ENCODE measurements at places on chromosomes 3 and 15. TPM values are rescaled to one million over a fixed set of nuclear protein-coding genes. Genes with fewer than 3 reads are reported as not detected.

DNA sequence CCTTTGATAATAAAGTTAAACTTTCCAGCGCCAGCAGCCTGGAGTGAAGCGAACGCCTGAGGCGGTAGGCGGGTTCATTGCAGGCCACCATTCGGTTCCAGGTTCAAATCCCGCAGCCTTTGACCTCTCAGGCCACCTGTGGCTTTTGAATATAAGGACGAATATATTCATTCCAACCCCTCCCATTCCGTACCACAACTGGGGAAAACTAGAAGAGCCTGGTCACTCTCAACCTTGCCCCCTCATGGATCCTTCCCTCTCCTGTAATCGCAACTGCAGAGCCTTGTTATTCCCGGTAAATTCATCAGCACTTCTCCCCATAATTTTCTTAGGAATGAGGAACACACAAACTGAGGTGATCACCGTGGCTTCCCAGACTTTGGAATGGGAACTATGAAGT, 35.2 kb downstream of the ZIC4 start:
- H3K27me3 ChIP-seq = peaks cover 80% of the 10 kb centered on the region
- H3K36me3 ChIP-seq = no peaks in the 10 kb centered on the region
- H3K27ac ChIP-seq = no peak overlapping the region
- no peak overlapping the region for H3K4me3 ChIP-seq
- DNase-seq = no peak

GRCh38 chr3:58514405-58514804, 22.5 kb downstream of the KCTD6 start:
- DNase-seq = no peak
- H3K4me3 ChIP-seq = no peak overlapping the region
- no peaks in the 10 kb centered on the region for H3K36me3 ChIP-seq
- H3K27ac ChIP-seq = no peak overlapping the region

DNA sequence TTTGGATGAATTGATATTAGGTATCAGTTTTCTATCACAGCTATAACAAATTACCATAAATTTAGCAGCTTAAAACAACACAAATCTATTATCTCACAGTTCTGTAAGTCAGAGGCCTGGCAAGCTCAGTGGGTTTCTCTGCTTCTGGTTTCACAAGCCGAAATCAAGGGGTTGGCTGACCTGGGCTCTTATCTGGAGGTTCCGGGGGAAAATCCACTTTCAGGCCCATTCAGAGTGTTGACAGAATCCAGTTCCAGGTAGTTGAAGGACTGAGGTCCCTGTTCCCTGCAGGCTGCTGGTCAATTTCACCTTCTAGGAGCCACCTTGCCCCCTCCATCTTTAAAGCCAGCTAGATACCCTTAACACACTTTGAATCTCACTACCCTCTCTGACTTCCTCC, 11.1 kb upstream of the HHATL start:
- H3K4me1 ChIP-seq = no peaks in the 10 kb centered on the region
- DNase-seq = no peak
- no peak overlapping the region for H3K4me3 ChIP-seq
- no peak overlapping the region for H3K27ac ChIP-seq
- H3K27me3 ChIP-seq = peaks cover 9% of the 10 kb centered on the region
- H3K36me3 ChIP-seq = no peaks in the 10 kb centered on the region

GRCh38 chr15:65006876-65007275, 17.2 kb upstream of the SPG21 start:
- no peak overlapping the region for H3K4me3 ChIP-seq
- no peaks in the 10 kb centered on the region for H3K27me3 ChIP-seq
- H3K27ac ChIP-seq = no peak overlapping the region

- H3K27ac ChIP-seq = no peak overlapping the region
- no peaks in the 10 kb centered on the region for H3K27me3 ChIP-seq
- no peaks in the 10 kb centered on the region for H3K36me3 ChIP-seq
- no peak for DNase-seq
Measured at GRCh38 chr15:73344056-73344455, 24.7 kb downstream of the HCN4 start.

- no peak overlapping the region for H3K4me3 ChIP-seq
- peaks cover 3% of the 10 kb centered on the region for H3K27me3 ChIP-seq
- H3K4me1 ChIP-seq = no peaks in the 10 kb centered on the region
- H3K36me3 ChIP-seq = no peaks in the 10 kb centered on the region
- no peak overlapping the region for H3K27ac ChIP-seq
Measured at GRCh38 chr3:46578973-46579755, 13.1 kb upstream of the LRRC2 start.

GRCh38 chr3:181344331-181344730, 354.8 kb upstream of the DNAJC19 start:
- H3K4me1 ChIP-seq = no peaks in the 10 kb centered on the region
- H3K4me3 ChIP-seq = no peak overlapping the region
- H3K36me3 ChIP-seq = no peaks in the 10 kb centered on the region
- no peaks in the 10 kb centered on the region for H3K27me3 ChIP-seq
- no peak overlapping the region for H3K27ac ChIP-seq

GRCh38 chr3:197542741-197543454, 12.9 kb downstream of the BDH1 start:
- H3K36me3 ChIP-seq = peaks cover 50% of the 10 kb centered on the region
- no peaks in the 10 kb centered on the region for H3K27me3 ChIP-seq
- no peak for DNase-seq
- H3K4me1 ChIP-seq = peaks cover 9% of the 10 kb centered on the region

GRCh38 chr3:188256758-188257157, 102.8 kb downstream of the LPP start:
- no peak for DNase-seq
- H3K36me3 ChIP-seq = peaks cover 2% of the 10 kb centered on the region
- H3K4me1 ChIP-seq = peaks cover 19% of the 10 kb centered on the region
- H3K27me3 ChIP-seq = no peaks in the 10 kb centered on the region
- no peak overlapping the region for H3K4me3 ChIP-seq

GRCh38 chr15:47726399-47726823, 9.1 kb downstream of the SEMA6D start:
- no peaks in the 10 kb centered on the region for H3K36me3 ChIP-seq
- no peaks in the 10 kb centered on the region for H3K27me3 ChIP-seq
- H3K27ac ChIP-seq = no peak overlapping the region
- no peaks in the 10 kb centered on the region for H3K4me1 ChIP-seq
- H3K4me3 ChIP-seq = no peak overlapping the region
- no peak for DNase-seq

- H3K36me3 ChIP-seq = no peaks in the 10 kb centered on the region
- no peaks in the 10 kb centered on the region for H3K4me1 ChIP-seq
- no peak overlapping the region for H3K27ac ChIP-seq
- no peak overlapping the region for H3K4me3 ChIP-seq
Measured at GRCh38 chr3:13515786-13516759, 32.9 kb upstream of the FBLN2 start.

DNA sequence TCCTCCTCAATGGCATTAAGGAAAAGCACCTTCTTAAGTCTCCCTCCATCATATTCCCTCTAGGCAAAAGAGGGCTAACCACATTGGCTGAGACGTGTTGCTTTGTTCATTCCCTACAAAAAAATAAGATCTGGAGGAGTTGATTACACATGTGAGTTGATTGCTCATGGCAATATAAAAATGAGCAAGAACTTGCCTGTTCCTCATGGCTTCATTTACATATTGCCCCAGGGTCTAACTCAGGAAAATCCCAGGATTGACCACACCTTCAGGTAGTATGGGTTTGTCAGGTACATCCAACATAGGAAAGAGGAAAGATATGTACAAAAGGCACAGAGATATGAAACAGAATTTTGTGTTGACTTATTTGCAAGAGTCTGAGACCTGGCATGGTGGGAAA, 35.5 kb downstream of the NFKBIZ start:
- no peak for DNase-seq
- H3K4me1 ChIP-seq = no peaks in the 10 kb centered on the region
- no peak overlapping the region for H3K27ac ChIP-seq
- H3K27me3 ChIP-seq = no peaks in the 10 kb centered on the region
- no peaks in the 10 kb centered on the region for H3K36me3 ChIP-seq
- no peak overlapping the region for H3K4me3 ChIP-seq

DNA sequence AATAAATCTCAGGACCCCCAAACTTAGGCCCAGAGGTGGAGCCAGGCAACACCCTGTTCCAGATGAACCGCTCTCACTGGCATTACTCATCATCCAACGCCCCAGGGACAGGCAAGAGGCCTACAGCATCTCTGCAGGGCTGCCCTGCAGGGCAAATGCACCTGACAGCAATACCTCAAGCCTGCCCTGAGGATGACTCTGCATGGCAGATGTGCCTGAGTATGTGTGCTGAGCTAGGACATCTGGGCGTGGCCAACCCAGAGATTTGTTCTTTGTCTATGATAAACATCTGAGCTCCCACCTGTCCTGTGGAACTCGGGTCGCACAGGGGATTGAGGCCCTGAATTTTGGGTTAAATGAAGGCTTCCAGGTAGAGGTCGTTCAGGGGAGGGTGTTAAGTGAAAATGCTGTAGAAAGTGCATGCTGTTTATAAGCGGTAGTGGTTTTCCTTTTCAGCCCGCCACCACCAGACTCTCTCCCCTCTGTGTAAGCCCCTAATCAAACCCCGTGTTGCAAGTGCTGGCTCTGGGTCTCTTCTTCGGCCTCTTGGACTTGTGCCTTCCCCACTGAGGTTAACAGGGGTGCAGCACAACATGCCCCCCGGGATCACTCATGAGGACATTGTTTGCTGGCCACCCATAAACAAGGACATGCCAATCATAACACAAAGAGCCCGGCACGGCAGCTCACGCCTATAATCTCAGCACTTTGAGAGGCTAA, 92.3 kb downstream of the ATP10A start:
- no peaks in the 10 kb centered on the region for H3K27me3 ChIP-seq
- H3K36me3 ChIP-seq = no peaks in the 10 kb centered on the region
- no peak overlapping the region for H3K27ac ChIP-seq
- no peak for DNase-seq
- H3K4me1 ChIP-seq = no peaks in the 10 kb centered on the region
- H3K4me3 ChIP-seq = no peak overlapping the region

GRCh38 chr3:71384388-71384787, 199.1 kb downstream of the FOXP1 start:
- no peak for DNase-seq
- no peaks in the 10 kb centered on the region for H3K27me3 ChIP-seq
- no peaks in the 10 kb centered on the region for H3K36me3 ChIP-seq
- peaks cover 19% of the 10 kb centered on the region for H3K4me1 ChIP-seq

GRCh38 chr15:83919978-83920510, 266.1 kb downstream of the ADAMTSL3 start:
- no peaks in the 10 kb centered on the region for H3K27me3 ChIP-seq
- H3K4me3 ChIP-seq = no peak overlapping the region
- DNase-seq = no peak
- no peak overlapping the region for H3K27ac ChIP-seq
- no peaks in the 10 kb centered on the region for H3K36me3 ChIP-seq

GRCh38 chr3:126935756-126936509, 47.0 kb upstream of the PLXNA1 start:
- no peak overlapping the region for H3K27ac ChIP-seq
- no peaks in the 10 kb centered on the region for H3K36me3 ChIP-seq
- no peaks in the 10 kb centered on the region for H3K27me3 ChIP-seq
- H3K4me1 ChIP-seq = peaks cover 3% of the 10 kb centered on the region
- DNase-seq = no peak
- H3K4me3 ChIP-seq = no peak overlapping the region

DNA sequence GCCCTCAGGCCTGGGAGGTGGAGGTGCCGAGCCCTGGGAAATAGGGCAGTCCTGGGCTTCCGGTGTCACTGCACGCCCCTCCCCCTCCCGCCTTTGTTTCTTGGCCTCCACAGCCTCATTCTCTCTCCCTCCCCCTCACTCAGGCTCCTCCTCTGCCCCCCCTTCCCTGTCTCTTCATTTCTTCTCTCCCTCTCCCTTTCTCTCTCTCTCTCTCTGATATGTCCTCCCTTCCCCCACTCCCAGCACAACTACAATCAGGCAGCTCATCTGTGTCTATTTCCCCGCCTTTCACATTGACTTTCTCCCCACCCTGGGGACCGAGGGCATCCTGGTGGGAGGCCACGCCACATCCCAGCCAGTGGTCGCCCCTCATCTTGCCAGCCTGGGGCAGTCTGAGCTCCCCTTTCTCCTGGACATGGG, 40.2 kb downstream of the IDH2 start:
- H3K4me3 ChIP-seq = no peak overlapping the region
- H3K36me3 ChIP-seq = peaks cover 4% of the 10 kb centered on the region
- no peaks in the 10 kb centered on the region for H3K27me3 ChIP-seq
- DNase-seq = peak; percentile 87

DNA sequence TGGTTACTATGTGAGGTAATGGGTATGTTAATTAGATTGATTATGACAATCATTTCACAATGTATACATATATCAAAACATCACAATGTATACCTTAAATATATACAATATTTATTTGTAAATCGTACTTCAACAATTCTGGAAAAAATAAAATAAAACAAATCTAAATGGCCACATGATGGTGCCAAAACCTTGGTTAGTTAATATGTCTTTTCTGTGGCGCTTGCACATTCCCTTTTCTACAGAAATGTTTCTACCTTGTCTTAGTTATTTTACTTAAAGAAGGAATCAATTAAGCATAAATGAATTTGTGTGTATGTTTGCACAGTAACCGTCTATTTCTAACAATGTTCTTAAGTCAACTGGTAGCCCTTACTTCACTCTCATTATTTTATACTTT, 53.4 kb downstream of the OXSM start:
- H3K36me3 ChIP-seq = no peaks in the 10 kb centered on the region
- H3K27me3 ChIP-seq = no peaks in the 10 kb centered on the region
- H3K4me3 ChIP-seq = no peak overlapping the region

- peaks cover 9% of the 10 kb centered on the region for H3K36me3 ChIP-seq
- peak overlapping the region; percentile 98 for H3K27ac ChIP-seq
- DNase-seq = no peak
- H3K4me1 ChIP-seq = peaks cover 27% of the 10 kb centered on the region
- no peaks in the 10 kb centered on the region for H3K27me3 ChIP-seq
Measured at GRCh38 chr15:56732135-56732885, 999 bp downstream of the ZNF280D start.

GRCh38 chr15:70063261-70063925, 34.3 kb downstream of the TLE3 start:
- no peak overlapping the region for H3K4me3 ChIP-seq
- H3K27me3 ChIP-seq = no peaks in the 10 kb centered on the region
- DNase-seq = no peak
- H3K36me3 ChIP-seq = peaks cover 88% of the 10 kb centered on the region
- no peak overlapping the region for H3K27ac ChIP-seq

GRCh38 chr15:61151791-61152190, 77.3 kb downstream of the RORA start:
- no peak for DNase-seq
- H3K4me1 ChIP-seq = no peaks in the 10 kb centered on the region
- H3K27me3 ChIP-seq = no peaks in the 10 kb centered on the region
- H3K27ac ChIP-seq = no peak overlapping the region
- H3K36me3 ChIP-seq = no peaks in the 10 kb centered on the region
- H3K4me3 ChIP-seq = no peak overlapping the region

- H3K4me3 ChIP-seq = no peak overlapping the region
- H3K36me3 ChIP-seq = no peaks in the 10 kb centered on the region
- no peaks in the 10 kb centered on the region for H3K4me1 ChIP-seq
- DNase-seq = no peak
Measured at GRCh38 chr3:161323926-161324621, 47.2 kb downstream of the SPTSSB start.

PLA2G4F gene
- total RNA-seq = 2.1 TPM

CADM2 gene
- total RNA-seq = 0.66 TPM

PAQR9 gene
- 0.05 TPM for total RNA-seq

TGM4 gene
- total RNA-seq = 0.14 TPM

CAND2 gene
- total RNA-seq = 0.42 TPM

FBN1 gene
- total RNA-seq = 19.5 TPM

DVL3 gene
- 12.0 TPM for total RNA-seq

FMN1 gene
- total RNA-seq = 2.6 TPM

SLC22A14 gene
- 0.05 TPM for total RNA-seq

GJD2 gene
- 0.14 TPM for total RNA-seq

FRMD4B gene
- total RNA-seq = 21.7 TPM

MKRN2 gene
- 30.0 TPM for total RNA-seq

RASL12 gene
- total RNA-seq = 2.7 TPM

UCN2 gene
- total RNA-seq = 0.09 TPM

BFSP2 gene
- 3.6 TPM for total RNA-seq

CCR8 gene
- 1.8 TPM for total RNA-seq

TM6SF1 gene
- total RNA-seq = 2.9 TPM

TUBGCP5 gene
- 19.7 TPM for total RNA-seq

CISH gene
- total RNA-seq = 10.2 TPM
